Cardiac muscle cell (in vitro differentiated cells and primary cell): ENCODE measurements at places on chromosomes 5 and 9.
A peak's percentile ranks its signal among the peaks of the same experiment; 100 is the strongest.

GRCh38 chr5:32410630-32411029 is 33.9 kb downstream of the ZFR start:
- H3K27me3 ChIP-seq: no peaks in the 10 kb centered on the region
- peak; percentile 77 for DNase-seq
- peak overlapping the region; percentile 25 for H3K27ac ChIP-seq

DNA sequence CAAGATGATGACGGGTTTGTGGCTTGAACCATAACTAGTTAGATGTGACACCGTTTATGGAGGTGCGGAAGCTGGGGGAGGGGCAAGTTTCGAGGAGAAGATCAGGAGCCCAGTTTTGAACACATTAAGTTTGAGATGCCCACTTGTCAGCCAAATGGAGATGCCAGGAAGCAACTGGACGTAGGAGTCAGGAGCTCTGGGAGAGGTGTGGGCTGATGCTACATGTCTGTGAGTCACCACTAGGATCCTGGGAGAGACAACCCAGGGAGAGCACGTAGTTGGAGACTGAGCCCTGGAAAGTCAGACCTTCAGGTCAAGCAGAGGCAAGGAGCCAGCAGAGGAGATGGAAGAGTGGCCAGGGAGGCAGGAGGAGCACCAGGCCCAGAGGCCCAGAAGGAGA is 48.8 kb upstream of the SLC25A51 start:
- H3K4me3 ChIP-seq: no peak overlapping the region
- H3K4me1 ChIP-seq: no peaks in the 10 kb centered on the region
- DNase-seq: no peak

- H3K4me3 ChIP-seq: no peak overlapping the region
- no peak for DNase-seq
- H3K27ac ChIP-seq: no peak overlapping the region
- H3K27me3 ChIP-seq: no peaks in the 10 kb centered on the region
- H3K36me3 ChIP-seq: no peaks in the 10 kb centered on the region
Observed at GRCh38 chr9:17847908-17848307, 269.0 kb downstream of the SH3GL2 start.

GRCh38 chr9:111940697-111941096 is 44.1 kb downstream of the UGCG start:
- H3K4me3 ChIP-seq: no peak overlapping the region
- no peaks in the 10 kb centered on the region for H3K4me1 ChIP-seq
- H3K27me3 ChIP-seq: no peaks in the 10 kb centered on the region
- H3K27ac ChIP-seq: no peak overlapping the region

GRCh38 chr5:9118852-9119251 is 427.0 kb downstream of the SEMA5A start:
- H3K27me3 ChIP-seq: no peaks in the 10 kb centered on the region
- no peak for DNase-seq
- H3K36me3 ChIP-seq: no peaks in the 10 kb centered on the region
- no peak overlapping the region for H3K27ac ChIP-seq
- no peak overlapping the region for H3K4me3 ChIP-seq

DNA sequence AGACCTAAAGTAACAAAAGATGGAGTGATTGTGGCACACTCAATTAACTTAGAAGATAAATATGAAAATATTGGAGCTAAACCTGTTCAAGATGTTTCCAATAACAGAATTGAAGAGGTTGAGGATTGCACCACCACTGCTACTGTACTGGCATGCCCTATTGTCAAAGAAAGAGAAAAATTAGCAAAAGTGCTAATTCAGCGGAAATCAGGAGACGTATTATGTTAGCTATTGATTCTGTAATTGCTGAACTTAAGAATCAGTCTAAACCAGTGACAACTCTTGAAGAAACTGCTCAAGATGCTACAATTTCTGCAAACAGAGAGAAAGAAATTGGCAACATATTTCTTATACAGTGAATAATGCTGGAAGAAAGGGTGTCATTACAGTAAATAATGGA is 754.4 kb downstream of the CDH18 start:
- H3K4me3 ChIP-seq: no peak overlapping the region
- DNase-seq: no peak
- H3K36me3 ChIP-seq: no peaks in the 10 kb centered on the region
- no peak overlapping the region for H3K27ac ChIP-seq
- H3K27me3 ChIP-seq: no peaks in the 10 kb centered on the region

DNA sequence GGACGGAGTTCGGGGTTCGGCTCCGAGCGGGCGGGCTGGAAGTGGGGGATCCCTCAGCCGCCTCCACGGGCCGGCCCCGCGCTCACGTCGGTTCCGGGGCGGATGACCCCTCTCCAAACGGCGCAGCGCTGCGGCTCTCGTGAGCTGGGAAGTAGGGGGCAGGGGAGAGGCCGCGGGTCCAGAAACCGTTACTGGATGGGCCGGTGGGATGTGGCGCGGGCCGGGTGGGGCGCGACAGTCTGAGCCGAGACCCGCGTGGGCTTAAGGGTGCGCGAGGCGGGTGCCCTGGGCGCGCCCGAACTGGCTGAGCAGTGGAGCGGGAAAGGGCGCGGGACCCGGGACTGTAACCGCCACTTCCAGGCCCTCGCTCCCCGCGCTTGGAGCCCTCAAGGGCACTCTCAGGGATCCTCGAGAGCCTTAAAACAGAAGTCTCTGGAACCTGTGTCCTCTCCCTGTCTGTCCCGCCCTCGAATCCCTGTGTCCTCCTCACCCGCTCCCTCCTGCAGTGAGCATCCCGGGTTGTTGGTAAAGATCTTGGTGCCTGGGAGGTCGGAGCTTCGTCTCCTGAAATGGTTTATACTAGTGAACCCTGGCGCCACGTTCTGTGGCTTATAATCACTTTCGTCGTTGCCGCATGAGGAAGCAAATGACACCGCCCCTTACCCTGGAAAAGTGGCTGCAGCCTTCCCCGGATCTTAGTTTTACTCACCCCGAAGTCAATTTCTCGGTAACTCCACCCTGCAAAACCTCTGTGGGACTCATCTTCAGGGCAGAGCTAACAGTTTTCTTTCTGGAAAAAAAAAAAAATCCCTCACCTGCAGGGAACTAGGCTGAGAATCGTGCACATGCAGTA is 571 bp upstream of the MARCHF11 start:
- peaks cover 8% of the 10 kb centered on the region for H3K4me1 ChIP-seq
- peak overlapping the region; percentile 80 for H3K4me3 ChIP-seq
- H3K36me3 ChIP-seq: no peaks in the 10 kb centered on the region
- H3K27me3 ChIP-seq: peaks cover 66% of the 10 kb centered on the region
- peak; percentile 25 for DNase-seq

DNA sequence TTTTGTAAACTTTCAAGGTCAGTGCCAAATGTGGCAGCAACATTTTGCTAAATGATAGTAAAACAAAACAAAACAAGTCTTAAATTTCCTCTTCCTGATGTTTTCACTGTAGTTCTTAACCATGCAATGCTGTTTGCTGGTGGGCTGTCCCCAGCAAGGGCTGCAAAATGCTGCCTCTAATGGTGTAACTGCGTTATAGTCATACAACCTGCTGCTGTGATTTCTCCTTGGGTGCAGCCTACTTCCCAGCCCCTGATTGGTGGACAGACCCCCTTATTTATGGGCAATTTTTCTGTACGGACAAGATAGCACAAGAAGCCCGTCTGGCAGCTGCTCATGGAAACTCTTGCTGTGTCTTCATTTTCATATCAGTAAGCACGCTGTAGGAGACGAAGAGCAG is 26.6 kb upstream of the PIP5K1B start:
- DNase-seq: peak; percentile 53
- H3K4me3 ChIP-seq: no peak overlapping the region
- peaks cover 23% of the 10 kb centered on the region for H3K27me3 ChIP-seq
- no peaks in the 10 kb centered on the region for H3K36me3 ChIP-seq
- H3K27ac ChIP-seq: no peak overlapping the region
- no peaks in the 10 kb centered on the region for H3K4me1 ChIP-seq

DNA sequence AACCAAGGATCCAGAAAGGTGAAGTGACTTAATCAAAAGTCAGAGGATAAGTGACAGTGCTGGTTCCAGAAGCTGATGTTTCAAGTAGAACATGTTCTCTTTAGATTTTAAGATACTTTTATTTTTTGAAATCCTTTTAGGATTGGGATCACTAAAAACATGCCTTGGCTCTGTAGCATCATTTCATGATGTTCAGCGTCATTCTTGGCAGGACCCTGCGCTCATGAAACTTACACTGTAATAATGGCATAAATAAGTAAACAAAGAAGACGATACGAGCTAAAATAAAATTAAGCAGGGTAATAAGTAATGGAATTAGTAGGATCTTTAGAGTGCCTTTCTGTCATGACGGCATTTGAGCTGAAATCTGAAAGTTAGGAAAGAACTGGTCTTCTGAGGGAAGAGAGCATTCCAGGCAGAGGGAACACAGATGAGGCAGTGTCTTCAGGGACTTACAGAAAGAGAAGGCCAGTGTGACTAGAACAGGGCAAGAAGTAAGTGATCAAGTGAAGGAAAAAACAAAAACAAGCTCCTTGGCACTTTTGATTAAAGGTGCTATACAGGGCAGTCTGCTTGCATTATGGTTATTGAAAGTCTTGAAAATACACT is 19.9 kb downstream of the CTNNA1 start:
- no peak overlapping the region for H3K27ac ChIP-seq
- H3K36me3 ChIP-seq: no peaks in the 10 kb centered on the region
- no peak overlapping the region for H3K4me3 ChIP-seq
- no peaks in the 10 kb centered on the region for H3K27me3 ChIP-seq
- no peak for DNase-seq

DNA sequence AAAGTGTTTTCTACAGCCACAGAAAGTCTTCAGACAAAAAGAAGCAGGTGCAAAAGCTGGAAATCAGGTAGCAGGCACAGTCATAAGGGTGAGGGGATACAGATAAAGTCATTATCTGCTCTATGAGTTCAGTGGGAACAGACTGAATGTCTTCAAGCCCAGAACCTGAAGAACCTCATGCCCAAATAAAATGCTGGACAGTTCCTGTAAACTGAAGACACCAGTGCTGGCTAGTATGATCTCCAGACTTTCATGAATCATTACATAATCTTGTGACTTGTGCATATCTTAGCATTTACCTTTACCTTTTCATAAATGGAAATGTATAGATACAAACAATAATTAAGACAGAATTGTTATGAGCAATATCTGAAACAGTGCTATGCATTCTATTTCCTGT is 728.7 kb downstream of the DNAH5 start:
- H3K4me3 ChIP-seq: no peak overlapping the region
- H3K27ac ChIP-seq: no peak overlapping the region
- peaks cover 8% of the 10 kb centered on the region for H3K4me1 ChIP-seq
- no peaks in the 10 kb centered on the region for H3K27me3 ChIP-seq
- no peak for DNase-seq
- H3K36me3 ChIP-seq: no peaks in the 10 kb centered on the region

GRCh38 chr5:15285901-15286583 is 213.9 kb upstream of the FBXL7 start:
- no peak overlapping the region for H3K27ac ChIP-seq
- no peaks in the 10 kb centered on the region for H3K36me3 ChIP-seq
- DNase-seq: no peak

DNA sequence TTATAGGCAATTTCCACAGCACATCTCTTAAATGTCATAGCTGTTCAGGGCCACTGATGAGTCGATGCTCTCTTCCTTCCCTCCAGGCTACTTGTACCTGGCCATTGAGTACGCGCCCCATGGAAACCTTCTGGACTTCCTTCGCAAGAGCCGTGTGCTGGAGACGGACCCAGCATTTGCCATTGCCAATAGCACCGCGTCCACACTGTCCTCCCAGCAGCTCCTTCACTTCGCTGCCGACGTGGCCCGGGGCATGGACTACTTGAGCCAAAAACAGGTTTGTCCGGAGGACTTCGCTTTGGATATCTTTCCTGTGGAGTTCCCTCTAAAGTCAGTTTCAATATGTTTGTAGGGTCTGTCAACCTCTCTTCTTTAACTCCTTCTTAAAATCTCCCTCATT is 84.3 kb downstream of the EQTN start:
- H3K4me3 ChIP-seq: no peak overlapping the region
- no peaks in the 10 kb centered on the region for H3K27me3 ChIP-seq
- no peak overlapping the region for H3K27ac ChIP-seq
- H3K4me1 ChIP-seq: no peaks in the 10 kb centered on the region
- H3K36me3 ChIP-seq: no peaks in the 10 kb centered on the region
- no peak for DNase-seq

DNA sequence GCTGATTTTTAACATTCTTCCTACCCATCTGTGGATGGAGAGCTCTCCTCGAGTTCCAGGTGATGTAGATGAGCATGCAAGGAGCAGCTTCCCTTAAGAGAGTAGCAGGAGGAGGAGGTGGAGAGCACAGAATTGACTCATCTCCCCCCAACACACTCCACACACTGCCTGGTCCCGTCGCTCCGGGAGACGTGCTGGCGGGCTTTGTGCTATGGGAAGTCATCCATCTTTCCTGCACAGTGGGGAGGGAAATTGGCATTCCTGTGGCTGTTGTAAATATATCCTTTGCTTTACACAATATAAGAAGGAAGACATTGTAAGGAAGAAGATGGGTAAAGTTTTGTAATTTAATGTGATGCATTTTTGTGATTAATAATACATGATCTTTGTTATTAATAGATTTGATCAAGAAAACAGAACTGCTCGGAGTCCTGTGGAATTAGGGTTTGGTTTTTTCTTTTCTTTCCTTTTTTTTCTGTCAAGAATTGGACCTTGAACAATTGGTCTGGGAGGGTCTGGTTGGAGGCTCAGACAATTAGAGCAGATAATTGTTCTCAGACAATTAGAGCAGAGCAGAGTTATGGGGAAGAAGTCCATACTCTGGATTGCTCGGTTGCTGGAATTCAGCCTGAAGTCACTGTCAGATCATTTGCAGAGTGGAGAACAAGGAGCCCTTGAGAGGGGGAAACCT is 297.8 kb downstream of the GADD45G start:
- H3K4me3 ChIP-seq: no peak overlapping the region
- no peaks in the 10 kb centered on the region for H3K4me1 ChIP-seq
- DNase-seq: no peak
- no peaks in the 10 kb centered on the region for H3K36me3 ChIP-seq
- H3K27me3 ChIP-seq: no peaks in the 10 kb centered on the region
- no peak overlapping the region for H3K27ac ChIP-seq

DNA sequence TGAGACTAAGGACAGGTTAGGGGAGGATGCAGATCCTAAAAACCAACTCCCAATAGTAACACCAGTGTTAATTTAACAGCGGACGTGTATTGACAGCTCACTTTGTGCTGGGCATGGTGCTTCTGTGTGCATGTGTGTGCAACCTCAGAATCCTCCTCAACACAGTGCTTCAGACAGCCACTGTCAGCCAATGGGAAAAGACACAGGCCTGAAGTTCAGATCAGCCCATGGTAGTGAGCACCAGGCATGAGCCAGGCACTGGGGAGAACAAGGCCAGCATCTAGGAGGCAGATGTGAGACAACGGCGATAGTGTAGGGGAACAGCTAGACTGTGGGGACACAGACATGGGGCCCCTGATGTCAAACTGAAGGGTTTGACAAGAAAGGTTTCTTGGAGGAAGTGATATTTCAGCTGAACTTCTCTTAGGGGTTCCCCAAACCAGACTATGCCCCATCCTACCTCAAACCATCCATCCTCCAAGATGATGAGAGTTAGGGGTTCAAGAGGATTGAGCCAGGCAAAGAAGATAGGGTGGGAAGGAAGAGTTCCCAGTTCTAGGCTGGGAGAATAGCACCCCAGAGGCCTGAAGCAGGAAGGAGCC is 71.5 kb upstream of the PSD2 start:
- no peaks in the 10 kb centered on the region for H3K27me3 ChIP-seq
- H3K36me3 ChIP-seq: no peaks in the 10 kb centered on the region
- DNase-seq: no peak
- H3K4me1 ChIP-seq: no peaks in the 10 kb centered on the region
- H3K27ac ChIP-seq: no peak overlapping the region
